ENCODE measurements at places on chromosomes 2 and 18.

DNA sequence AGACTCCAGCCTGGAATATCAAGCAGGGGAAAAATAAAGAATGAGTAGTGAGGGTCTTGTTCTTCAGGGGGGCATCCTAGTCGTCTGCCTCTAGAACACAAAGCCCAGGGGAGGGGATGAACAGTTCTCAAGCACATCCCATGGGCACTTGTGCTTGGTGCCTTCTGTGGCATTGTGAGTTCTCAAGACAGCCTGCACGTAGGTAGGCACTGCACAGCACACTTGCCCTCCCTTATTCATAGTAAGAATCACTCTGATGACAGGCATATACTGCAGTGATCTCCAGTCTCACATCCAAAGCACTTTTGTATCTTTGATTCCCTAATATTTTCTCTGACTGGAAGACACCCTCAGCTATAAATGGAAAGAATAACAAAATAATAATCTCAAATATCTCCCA is 104.7 kb upstream of the CNGA3 start:
- DNase-seq, result no peak

- DNase-seq, result no peak
Observed at GRCh38 chr18:58095222-58095621, 51.2 kb downstream of the NEDD4L start.

DNA sequence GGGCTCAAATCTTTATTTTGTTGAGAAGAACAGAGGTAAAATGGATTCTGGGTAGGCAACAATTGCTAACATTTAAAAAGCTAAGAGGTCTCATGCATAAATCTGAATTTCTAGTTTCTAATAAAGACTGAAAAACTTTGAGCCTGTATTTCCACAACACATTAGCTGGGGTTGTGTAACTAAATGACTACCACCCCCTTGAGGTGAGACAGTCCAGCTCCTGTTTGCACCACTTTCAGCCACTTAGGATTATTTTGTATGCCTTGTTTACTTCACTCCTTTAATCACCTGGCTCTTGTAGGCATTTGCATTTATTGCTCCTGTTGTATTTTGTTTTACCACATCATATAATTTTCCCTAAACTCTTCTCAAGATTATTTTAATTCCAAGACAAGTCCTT is 376.6 kb downstream of the PTH2R start:
- DNase-seq, result no peak

GRCh38 chr2:1771626-1772280 is 27.4 kb upstream of the PXDN start:
- no peak for DNase-seq

GRCh38 chr2:85564144-85564563 is 2.9 kb upstream of the GGCX start:
- DNase-seq, result peak; percentile 24

DNA sequence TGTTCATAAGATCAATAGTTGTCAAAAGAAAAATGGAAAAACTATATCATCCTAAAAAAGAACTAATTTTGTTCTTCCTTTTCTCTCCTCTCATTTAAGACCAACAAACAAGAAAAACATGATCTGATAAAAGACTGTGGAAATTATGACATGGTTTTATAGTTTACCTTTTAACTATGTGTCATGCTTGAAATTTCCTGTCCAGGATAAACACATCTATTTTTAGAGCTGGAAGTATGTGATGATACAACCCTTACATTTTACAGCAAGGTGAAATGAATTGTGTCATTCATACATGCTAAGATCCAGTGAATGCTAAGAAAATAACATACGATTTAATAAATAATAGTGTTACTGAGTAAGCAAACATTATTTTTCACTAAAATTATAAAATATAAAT is 89.9 kb downstream of the GULP1 start:
- no peak for DNase-seq

Measured in GDM1 (cell line).